ENCODE measurements at places on chromosomes 6 and 20.
A peak's percentile ranks its signal among the peaks of the same experiment; 100 is the strongest.

- DNase-seq: no peak
These were observed 246.7 kb downstream of the FOXC1 start for GRCh38 chr6:1856381-1856780.

- peak; percentile 80 for DNase-seq
These were observed 16.8 kb upstream of the ARMC12 start for GRCh38 chr6:35719830-35720733.

- peak; percentile 75 for DNase-seq
These were observed 84.0 kb upstream of the ZNF217 start for GRCh38 chr20:53677447-53678314.

DNA sequence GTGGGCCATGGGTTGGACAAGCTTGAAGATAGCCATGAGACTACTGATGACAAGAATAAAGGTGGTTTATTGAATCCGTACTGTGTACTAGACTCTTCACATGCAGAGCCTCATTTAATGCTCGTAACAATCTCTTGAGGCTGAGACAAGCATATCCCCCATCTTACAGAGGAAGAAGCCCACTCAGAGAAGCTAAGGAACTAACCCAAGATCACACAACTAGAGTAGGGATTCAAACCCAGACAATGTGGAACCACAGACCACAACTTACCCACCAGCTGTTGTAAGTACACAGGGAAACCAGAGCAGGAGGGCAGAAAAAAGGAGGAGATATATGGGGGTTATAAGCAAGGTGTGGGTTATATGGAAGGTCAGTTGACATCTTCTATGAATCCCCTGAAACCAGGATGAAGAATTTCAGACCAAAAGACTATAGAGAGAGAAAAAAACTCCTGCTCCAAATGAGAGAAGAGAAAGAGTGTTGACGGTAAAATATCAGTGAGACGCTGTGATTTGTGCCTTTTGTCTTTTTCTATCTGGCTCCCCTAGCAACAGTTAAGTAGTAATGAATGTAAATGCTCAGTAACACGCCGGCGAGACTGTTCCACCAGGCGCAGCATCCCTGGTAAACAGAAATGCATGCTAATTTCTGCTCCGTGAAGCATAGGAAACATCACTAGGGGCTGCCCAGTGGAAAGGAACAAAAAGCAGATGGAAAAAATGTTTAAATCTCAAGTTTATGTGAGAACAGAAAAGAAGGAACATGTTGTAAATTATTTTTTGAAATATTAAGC is 80.1 kb upstream of the SLC22A16 start:
- DNase-seq: no peak

GRCh38 chr6:52293067-52293466 is 8.5 kb upstream of the MCM3 start:
- no peak for DNase-seq

- DNase-seq: no peak
These were observed 22.7 kb upstream of the NUP153 start for GRCh38 chr6:17729223-17730077.

Measured in GDM1 (cell line).